ENCODE measurements at places on chromosomes 16 and 17.

- no peak for DNase-seq
Measured at GRCh38 chr17:48219617-48220016, 112.1 kb downstream of the SNX11 start.

GRCh38 chr17:32266389-32267301 is 1.0 kb downstream of the RHBDL3 start:
- DNase-seq = no peak

- DNase-seq = no peak
Measured at GRCh38 chr17:65892912-65893377, 299.0 kb downstream of the CEP112 start.

GRCh38 chr17:55274355-55275255 is 9.8 kb downstream of the HLF start:
- DNase-seq = no peak

DNA sequence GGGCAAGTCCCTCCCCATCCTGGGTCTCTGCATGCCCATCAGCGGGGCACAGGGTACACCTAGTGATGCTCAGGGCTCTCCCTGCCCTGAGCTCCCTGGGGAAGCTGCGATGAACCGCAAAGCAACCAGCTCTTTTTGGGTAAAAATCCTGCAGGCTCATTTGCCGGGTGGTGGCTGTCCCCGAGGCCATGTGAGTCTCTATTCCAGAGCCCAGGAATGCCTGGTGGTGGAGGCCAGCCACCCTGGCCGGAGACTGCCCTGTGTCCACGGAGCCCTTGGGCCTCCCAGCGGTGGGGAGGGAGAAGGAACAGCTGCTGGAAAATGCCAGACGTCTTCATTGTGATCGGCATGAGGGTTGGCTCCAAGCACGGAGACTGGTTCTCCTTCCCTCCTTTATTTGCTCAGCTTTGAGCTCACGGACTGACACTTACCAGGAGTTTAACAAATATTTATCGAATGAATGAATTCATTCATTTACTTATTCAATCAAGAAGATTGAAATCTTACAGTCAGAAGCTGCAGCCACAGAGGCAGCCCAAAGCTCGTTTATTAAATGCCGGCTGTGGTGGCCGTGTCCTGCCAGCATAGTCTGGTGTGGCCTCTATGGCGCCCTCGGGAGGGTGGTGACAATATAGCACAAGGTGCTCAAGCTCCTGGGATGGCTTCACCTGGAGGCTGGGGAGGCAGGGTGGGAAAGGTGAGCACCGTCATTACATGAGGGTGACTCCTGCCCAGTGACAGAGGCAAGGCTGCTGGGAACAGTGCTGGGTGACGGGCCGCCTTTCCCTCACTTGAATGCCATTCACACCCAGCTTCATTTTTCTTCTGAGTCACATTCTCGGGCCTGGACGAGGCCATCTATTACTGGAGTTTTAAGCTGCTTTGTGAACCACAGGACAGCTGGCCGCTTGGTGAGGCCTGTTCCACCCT is 31.1 kb upstream of the JPH3 start:
- no peak for DNase-seq

DNA sequence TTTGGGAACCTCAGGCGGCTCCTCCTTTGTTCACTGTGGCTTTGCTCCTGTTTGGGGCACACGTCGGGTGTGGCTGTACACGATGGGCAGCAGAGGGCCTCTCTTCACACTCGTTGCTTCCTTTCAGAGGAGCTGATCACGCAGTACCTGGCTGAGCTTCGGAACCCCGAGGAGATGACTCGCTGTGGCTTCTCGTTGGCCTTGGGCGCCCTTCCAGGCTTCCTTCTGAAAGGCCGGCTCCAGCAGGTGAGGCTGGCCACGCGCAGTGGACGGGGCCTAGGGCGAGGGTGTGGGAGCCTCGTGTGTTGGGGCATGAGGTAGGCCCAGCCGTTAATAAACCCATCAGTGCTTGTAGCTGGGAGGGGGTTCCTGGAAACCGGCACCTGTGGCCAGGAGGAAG is 85.0 kb upstream of the ZNF750 start:
- DNase-seq = no peak

DNA sequence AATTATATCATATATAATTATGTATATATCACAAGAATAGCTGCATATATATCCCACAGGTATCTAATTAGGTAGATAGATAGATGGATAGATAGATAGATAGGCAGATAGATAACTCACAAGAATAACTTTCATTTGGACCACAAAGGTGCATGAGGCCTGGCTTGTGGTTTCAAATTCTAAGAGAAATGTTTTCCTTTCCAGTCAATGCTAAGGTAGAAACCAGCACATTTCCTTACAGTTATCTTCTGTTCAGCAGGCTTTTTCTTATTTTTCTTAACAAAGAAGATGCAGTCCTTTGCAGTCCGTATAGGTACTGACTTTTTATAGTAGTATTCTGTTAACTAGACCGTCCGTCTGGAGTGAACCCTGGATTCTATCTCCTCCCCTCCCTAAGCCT is 152.9 kb upstream of the ANKFN1 start:
- DNase-seq = no peak

- DNase-seq = no peak
Measured at GRCh38 chr16:48616571-48616970, 6.6 kb upstream of the N4BP1 start.

DNA sequence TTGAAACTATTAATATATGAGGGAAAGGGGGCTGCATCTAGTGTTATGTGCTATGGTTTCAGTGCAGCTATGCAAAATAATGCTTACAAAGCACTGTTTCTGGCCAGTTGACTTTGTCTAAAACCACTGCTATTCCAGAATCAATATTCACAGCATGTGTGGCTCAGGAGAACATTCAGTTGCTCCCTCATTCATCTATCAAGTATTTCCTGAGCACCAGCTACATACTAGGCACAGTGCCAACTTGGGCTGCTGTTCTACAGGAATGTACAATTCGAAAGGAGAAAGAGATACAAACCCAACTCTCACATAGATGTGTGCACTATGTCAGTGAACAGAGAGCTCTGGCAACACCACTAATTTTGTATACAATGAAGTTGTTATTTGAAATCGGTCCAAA is 183.0 kb downstream of the PHKB start:
- peak; percentile 25 for DNase-seq

DNA sequence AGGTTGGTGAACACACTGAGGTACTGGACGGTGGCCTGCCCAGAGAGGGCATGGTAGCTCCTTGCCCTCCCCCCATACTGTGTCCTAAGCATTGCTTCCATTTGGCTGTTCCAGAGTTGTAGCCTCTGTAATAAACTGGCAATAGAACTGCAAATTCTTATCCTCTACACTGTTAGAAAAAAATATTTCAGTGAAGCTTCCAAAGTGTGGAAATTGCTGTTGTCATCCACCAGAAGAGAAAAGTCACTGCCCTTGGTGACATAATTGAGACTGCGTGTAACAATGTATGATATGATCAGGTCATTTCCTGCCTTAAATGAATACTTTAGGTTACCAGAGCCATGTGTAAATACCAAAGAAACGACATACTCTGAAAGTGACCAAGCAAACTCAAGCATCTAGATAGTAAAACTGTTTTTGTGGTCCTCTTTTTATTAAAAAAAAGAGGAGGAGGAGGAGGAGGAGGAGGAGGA is 65.9 kb downstream of the CEP95 start:
- DNase-seq = peak; percentile 11

DNA sequence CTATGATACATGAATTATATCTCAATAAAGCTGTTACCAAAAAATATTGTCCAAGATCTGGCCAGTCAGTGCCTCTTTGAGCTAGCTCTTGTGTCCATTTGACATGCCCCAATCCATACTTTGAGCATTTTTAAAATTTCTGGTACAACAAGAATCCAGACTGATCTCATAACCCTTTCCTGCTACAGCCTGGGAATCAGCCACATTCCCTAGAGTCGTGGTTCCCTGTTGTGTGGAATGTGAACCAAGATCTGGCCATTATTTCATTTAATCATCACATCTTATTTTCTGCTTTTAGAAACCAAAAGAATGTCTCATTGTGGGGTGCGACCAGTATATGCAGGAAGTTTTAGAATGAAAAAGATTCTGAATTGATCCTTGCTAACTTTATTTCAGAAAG is 34.3 kb upstream of the RPRML start:
- DNase-seq = no peak

DNA sequence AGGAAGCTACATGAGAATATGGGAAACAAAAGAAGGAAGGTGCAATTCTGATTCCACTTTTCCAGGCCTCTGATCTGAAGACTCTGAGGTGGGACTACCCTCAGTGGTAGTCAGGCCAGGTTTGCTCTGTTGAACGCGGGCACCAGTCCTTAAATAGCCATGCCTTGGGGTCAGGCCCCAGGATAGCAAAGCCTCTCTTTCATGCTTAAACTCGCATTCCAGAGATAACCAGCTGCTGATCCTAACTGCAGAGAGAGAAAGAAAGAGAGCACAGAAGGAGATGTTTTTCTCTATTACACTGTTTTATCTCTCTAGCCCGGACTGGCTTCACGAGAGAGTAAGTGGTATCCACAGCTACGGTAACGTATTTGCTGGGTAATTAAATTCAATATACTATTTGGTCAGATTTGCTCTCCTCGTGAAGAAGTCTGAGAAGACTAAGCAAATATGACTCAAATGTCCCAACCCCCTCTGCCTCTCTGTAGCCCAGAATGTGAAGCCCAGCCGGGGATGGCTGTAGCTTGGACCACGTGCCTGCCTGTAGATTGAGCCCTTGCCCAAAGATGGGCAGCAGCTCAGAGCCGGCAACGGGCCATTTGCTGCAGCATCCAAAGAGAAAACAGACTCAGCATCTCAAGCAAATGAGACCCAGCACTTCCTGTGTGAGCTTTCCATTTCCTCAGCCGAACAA is 122.2 kb downstream of the SMG6 start:
- DNase-seq = no peak

DNA sequence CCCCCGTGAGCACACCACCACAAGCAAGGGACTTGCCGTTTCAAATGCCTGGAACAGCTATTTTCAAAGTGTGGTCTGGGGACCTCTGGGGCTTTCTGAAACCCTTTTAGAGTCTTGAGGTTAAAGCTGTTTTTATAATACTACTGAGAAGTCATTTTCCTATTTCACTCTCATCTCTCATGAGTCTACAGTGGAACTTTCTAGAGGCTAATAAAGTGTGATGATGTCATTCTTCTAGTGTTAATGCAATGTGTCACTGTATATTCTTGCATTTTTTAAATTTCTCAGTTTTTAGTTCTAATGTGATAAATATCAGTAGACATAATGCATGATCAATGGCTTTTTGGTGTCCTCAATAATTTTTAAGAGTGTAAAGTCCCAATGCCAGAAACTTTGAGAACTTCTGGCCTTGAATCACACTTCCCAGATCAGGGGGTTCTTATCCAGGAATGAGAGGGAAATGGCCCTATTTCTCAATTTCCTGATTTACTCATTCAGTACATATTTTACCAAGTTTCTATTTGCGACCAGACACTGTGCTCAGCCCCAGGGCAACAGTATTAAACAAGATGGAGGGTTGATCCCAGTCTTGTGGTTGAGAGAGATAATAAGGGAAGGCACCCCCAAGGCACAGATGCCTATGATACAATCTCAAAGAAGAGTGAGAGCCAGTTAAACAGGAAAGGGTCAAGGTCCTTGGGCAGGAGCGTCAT is 444.0 kb downstream of the HS3ST3B1 start:
- DNase-seq = no peak

GRCh38 chr17:13230350-13231264 is 212.8 kb upstream of the ELAC2 start:
- no peak for DNase-seq

DNA sequence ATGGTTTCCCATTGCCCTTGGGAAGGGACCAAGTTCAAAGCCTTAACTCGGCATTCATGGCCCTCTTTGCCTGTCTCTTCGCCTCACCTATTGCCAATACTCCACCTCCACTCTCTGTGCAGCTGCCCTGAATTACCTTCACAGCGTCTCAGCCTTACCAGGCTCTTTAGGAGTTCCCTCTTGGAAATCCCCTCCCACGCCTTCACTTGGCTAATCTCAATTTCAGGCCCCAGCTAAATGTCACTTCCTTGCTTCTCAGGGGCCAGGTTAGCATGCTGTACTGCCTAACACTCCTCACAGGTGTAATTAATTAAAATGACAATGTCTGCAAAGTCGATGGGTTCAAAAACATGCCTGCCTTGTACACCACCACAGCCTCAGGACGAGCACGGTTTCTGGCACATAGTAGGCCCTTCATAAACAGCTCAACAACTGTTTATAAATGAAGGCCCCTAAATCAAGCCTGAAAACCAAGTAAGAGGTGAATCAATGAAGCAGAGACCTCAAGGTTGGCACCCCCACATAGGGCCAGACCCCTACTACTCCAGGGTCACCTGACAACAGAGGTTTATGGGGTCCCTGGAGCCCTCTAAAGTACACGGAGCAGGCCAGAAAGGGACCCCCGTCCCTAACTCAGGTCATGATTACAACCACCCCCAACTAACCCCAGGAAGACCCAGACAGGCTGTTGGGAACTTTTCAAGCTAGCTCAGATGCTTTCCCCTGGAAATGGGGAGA is 11.2 kb upstream of the EEF2K start:
- no peak for DNase-seq

GRCh38 chr17:8692916-8693315 is 51.7 kb downstream of the CCDC42 start:
- DNase-seq = no peak

DNA sequence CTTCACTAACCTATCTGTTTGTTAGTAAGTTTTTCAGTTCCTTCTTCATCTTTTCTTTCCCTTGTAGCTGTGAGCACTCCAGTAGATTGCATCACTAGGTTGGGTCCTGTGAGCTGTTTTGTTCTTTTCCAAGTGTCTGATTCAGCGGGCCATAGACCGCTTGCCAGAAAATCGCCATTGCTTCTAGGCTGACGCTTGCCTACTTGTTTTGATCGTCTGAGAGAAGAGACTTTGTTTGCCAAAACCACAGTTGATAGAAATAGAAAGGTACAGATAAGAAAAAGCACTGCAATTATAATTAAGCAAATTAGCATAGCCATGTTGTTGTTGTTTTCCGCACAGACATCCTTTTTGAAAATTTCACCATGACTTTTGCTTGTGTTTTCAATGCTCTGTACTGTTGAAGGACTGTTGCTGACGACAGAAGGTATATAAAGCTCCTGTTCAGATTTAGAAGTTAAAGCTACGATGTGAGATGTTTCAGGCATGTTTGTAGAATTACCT is 3.1 kb downstream of the EVI2A start:
- no peak for DNase-seq

DNA sequence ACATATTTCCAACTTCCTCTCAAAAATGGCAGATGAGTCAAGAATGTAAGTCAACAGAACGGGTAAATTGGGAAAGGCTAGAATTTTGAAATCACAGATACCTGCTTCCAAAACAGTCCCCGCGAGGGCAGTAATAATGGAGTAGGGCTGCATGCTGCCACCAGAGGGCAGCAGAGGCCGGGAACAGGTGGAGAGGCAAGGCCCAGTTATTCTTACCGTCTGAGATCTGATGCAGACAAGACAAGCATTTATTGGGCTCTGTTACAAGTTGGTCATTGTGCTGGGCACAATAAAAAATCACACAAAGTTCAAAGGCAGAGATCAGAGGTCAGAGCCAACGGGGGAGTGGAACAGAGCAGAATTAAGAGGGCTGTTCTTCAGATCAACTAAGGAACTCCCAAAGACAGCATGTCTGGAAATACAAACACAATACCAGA is 8.8 kb upstream of the MLKL start:
- DNase-seq = no peak

Measured in HFF-Myc (cell line).